ENCODE measurements at places on chromosomes 5 and 9. TPM values are rescaled to one million over a fixed set of nuclear protein-coding genes. Genes with fewer than 3 reads are reported as not detected.
A peak's percentile ranks its signal among the peaks of the same experiment; 100 is the strongest.

Gene DELE1
- 65.7 TPM for total RNA-seq

Gene PCDH12
- total RNA-seq = 0.26 TPM

Gene ECSCR
- not detected for total RNA-seq

DNA sequence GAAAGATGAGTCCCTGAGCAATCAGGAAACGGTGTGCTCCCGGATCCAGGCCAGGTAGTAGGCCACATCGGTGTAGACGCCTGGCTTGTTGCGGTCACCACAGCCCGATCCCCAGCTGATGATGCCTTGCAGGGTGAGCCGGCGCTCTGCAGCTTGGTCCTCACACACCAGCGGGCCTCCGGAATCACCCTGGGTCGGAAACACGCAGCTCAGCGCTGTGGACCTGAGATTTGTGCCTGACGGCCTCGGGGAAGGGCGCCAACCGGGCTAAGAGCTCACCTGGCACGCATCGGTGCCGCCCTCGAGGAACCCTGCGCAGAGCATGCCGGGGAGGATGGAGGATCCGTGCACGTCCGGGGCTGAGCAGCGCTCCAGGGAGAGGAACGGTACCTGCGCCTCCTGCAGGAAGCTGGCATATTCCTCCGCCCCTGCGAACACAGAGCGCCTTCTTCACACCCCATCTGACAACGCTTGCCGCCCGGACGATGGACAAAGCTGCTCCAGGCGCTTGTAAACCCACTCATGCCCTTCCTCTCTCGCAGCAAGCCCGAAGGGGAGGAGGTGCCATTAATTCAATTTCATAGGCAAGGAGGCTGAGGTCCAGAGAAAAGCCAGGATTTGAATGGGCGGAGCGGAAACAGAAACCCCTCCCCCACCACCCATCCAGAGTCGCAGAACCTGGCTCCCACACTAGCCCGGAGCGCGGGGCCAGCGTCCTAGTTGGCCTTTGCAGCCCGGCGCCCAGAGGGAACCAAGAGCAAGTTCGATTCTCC is 2.0 kb upstream of the PFN3 start:
- peaks cover 48% of the 10 kb centered on the region for H3K4me1 ChIP-seq
- H3K4me3 ChIP-seq = peak overlapping the region; percentile 78
- no peaks in the 10 kb centered on the region for H3K36me3 ChIP-seq

DNA sequence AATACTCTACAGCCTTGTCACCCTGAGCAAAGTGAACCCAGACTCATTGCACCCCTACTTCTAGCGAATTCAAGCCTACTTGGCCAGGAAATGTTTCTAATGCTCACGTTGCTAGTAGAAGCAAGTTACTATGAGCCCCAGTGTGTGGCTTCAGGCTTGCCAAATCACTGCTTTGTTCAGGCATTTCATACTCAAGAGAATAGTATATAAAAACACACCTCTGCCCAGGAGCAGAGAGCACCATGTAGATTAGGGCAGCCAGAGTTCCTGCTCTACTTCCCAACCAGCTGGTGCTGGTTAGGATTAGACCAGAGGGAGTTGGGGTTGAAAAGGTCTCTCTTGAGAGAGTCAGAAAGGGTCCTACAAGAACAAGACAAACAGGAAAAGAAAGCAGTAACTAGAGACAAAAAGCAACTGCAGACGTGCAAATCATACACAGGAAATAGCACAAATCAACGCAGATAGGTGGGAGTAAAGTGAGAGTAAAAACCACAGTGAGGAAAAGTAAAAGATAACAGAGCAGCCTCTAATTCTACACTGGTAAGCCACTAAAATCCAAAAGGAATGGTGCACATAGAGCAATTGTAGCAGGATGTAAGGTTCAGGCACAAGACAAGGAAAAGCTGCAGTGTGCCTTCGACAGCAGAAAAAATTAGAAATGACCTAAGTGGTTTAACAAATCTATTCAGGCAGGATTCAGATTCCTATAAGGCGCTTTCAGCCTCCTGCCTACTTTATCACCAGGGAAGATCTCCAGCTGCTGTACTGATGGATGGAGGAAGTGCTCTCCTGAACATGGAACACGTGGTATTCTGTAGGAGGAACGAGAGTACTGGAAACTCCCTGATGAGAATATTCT is 49.6 kb upstream of the KIF2A start:
- H3K4me1 ChIP-seq = peaks cover 58% of the 10 kb centered on the region
- H3K27ac ChIP-seq = peak overlapping the region; percentile 97

GRCh38 chr5:131810510-131811249 is 13.9 kb upstream of the FNIP1 start:
- H3K4me3 ChIP-seq = no peak overlapping the region
- peak; percentile 42 for DNase-seq
- no peaks in the 10 kb centered on the region for H3K36me3 ChIP-seq
- no peaks in the 10 kb centered on the region for H3K4me1 ChIP-seq
- H3K27me3 ChIP-seq = peaks cover 8% of the 10 kb centered on the region

DNA sequence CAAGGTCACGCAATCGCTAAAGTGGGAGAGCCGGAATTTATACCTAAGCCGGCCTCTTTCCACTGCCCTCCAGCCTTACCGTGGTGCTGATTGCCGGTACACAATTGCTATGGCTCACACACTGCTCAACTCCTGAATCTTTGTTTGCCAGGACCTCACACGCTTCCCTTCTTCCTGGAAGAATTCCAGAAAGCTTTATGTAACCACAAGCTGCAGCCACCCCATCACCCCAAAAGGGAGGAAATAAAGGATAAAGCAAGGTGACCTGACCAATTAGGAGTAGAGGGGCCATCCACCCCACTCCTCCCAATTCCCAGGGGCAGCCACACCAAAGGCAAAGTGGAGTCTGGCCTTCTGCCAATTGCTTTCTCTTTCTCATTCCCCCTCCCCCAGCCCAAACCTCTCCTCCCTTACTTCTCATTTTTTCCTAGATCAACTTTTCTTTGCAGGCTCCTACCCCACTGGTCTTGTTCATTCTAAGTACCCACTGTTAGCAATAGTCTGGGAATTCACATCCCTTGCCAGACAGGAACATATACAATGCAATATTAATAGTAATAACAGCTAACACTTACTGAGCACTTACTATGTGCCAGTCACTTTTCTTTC is 18.0 kb upstream of the CDC23 start:
- no peak overlapping the region for H3K27ac ChIP-seq
- no peak overlapping the region for H3K4me3 ChIP-seq
- DNase-seq = no peak
- no peaks in the 10 kb centered on the region for H3K4me1 ChIP-seq
- H3K27me3 ChIP-seq = peaks cover 7% of the 10 kb centered on the region

DNA sequence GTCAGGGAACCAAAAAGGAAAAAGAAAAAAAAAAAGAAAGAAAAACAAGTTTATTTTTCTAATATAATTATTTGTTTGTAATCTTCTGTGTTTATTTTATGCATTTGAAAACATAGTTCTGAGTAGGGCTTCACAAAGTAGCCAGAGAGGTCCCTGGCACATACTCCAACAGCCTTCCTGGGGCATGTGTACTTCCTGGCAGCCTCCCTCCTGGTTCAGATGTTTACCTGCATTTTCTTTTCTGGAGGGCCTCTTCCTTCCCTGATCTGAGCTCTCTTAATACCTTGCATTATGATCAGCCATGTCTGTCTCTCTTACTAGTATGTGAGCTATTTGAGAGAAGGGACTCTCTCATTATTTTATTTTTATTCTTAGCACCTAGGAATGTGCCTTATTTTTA is 361.8 kb downstream of the KDM4C start:
- no peak overlapping the region for H3K4me3 ChIP-seq
- H3K27me3 ChIP-seq = no peaks in the 10 kb centered on the region
- H3K36me3 ChIP-seq = peaks cover 26% of the 10 kb centered on the region
- peaks cover 18% of the 10 kb centered on the region for H3K4me1 ChIP-seq

DNA sequence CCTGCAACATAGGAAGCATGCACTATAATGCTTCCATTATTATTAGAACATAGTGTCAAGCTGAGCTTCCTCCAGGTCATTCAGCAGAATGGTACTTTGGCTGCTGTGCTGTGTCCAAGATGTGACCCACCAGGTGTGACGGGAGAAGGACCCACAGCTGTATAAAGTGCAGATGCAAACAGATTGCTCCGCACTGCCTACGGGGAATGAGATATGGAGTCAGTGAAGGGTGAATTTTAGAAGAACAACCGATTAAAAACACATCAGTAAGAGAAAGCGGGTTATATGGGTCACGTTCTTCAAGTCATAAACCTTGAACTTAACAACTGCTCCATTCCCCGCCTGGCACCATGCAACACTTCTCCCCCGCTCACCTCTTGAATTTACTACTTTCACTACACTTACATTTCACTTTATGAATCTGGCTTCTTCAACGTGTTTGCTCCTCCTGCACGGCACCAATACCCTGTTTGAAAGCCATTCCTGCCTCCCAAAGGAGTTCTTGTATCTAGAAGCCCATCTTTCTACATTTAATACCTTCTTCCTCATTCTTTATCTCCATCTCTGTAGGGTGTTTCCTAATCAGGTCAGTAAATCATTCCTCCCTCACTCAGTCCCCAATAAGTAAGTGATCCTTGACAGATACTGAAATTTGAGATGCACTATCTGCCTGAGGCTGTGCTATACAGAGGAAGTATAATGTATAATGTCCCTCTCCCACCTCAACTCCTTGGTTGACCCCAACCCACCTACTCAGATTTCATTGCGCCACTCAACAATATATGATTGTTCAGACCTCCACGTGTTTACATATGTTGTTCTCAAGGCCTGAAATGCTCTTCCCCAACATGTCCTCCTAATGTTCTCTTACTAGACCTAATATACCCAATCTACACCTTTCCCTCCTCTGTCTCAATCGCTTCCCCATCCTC is 25.9 kb downstream of the BRINP1 start:
- H3K27me3 ChIP-seq = no peaks in the 10 kb centered on the region
- H3K27ac ChIP-seq = no peak overlapping the region

GRCh38 chr9:78685471-78685870 is 388.5 kb downstream of the PSAT1 start:
- no peak for DNase-seq
- no peak overlapping the region for H3K4me3 ChIP-seq
- no peaks in the 10 kb centered on the region for H3K36me3 ChIP-seq
- no peaks in the 10 kb centered on the region for H3K4me1 ChIP-seq
- H3K27ac ChIP-seq = no peak overlapping the region
